ENCODE measurements at places on chromosomes 7 and 10. TPM values are rescaled to one million over a fixed set of nuclear protein-coding genes. Genes with fewer than 3 reads are reported as not detected.

DNA sequence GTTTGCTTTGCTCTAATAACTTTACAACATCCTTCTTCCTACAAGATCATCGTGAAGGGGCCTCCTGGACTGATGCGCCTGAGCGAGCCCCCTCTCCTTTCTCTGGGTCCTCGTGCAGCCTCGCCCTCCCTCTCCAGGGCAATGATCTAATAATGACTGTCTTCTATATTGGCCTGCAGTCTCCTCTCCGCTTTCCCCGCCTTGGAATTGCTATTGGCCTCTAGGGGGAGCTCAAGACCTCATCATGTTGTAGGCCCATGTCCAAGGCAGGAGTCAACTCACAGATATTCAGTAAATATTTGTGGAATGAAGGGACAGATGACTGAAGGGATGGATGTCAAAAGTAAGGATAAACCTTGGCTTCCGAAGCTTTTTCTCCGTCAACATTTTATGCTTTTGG lies 1180.3 kb downstream of the TYW1 start:
- H3K36me3 ChIP-seq, result no peaks in the 10 kb centered on the region
- DNase-seq, result peak; percentile 53
- H3K4me3 ChIP-seq, result no peak overlapping the region
- H3K27me3 ChIP-seq, result no peaks in the 10 kb centered on the region

DNA sequence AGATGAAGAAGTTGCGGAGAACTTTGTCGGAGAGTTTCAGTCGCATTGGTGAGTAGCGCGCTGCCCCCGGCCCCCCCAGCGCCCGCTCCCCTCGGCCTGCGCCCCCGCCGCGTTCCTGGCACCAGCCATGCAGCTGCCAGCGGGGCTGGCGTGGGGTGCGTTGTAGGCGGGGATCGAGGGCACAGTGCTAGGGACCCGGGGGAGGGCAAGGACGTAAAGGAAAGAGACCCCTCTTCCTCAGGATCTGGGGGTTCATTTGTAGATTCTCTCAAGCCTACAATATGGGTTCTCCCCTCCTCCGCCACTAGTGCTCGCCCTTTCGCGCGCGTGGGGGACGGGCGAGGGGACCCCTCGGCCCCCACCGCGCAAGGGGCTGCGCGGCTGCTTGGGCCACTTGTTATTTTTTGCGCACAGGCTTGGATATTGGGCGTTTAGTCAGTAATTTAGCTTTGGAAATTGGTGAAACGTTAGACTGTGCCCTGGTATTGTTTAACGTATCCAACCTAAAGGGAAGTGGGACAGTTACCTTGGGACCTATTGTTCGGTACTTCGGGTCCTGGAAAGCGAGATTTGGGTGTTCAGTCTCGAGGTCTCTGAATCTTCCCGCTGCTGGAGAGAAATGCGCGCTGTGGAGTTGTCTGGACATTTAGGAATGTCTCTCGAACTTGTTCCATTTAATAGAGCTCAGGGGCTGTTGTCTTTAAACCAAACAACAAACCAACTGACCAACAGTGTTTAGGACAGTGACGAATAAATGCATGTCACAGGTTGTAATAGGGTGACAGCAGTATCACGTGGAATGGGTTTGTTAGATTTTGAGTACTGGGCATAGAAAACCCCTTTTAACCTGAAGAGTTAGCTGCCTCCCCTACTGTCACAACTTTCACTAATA lies 796 bp downstream of the CDK14 start:
- H3K4me3 ChIP-seq, result peak overlapping the region; percentile 93
- peaks cover 43% of the 10 kb centered on the region for H3K4me1 ChIP-seq
- H3K27me3 ChIP-seq, result no peaks in the 10 kb centered on the region
- peak; percentile 76 for DNase-seq

GRCh38 chr10:6399879-6400278 lies 180.2 kb downstream of the PRKCQ start:
- no peaks in the 10 kb centered on the region for H3K36me3 ChIP-seq
- no peak overlapping the region for H3K27ac ChIP-seq
- H3K4me3 ChIP-seq, result no peak overlapping the region
- peaks cover 19% of the 10 kb centered on the region for H3K27me3 ChIP-seq
- DNase-seq, result no peak

GRCh38 chr10:101405001-101405400 lies 51.0 kb downstream of the BTRC start:
- no peaks in the 10 kb centered on the region for H3K4me1 ChIP-seq
- no peaks in the 10 kb centered on the region for H3K27me3 ChIP-seq
- H3K36me3 ChIP-seq, result no peaks in the 10 kb centered on the region
- H3K27ac ChIP-seq, result no peak overlapping the region
- no peak overlapping the region for H3K4me3 ChIP-seq
- no peak for DNase-seq

Gene AQP1
- 0.33 TPM for polyA plus RNA-seq

Gene NPC1L1
- not detected for polyA plus RNA-seq

Gene CLIP2
- polyA plus RNA-seq, result 13.2 TPM

Gene OPN1SW
- 2.2 TPM for polyA plus RNA-seq

Gene TCAF2
- 2.7 TPM for polyA plus RNA-seq

Gene TACC2
- 14.9 TPM for polyA plus RNA-seq
